ENCODE measurements at places on chromosomes 6 and 20. TPM values are rescaled to one million over a fixed set of nuclear protein-coding genes. Genes with fewer than 3 reads are reported as not detected.

The ANKRD6 gene
- total RNA-seq: 66.2 TPM

The PTCRA gene
- total RNA-seq: not detected

The LBP gene
- total RNA-seq: not detected

The WFDC10B gene
- not detected for total RNA-seq

The PRND gene
- 3.9 TPM for total RNA-seq

Data from diencephalon (tissue), 1 donor.